ENCODE measurements at places on chromosomes 3 and 15. TPM values are rescaled to one million over a fixed set of nuclear protein-coding genes. Genes with fewer than 3 reads are reported as not detected.

CEP152 gene
- total RNA-seq = 41.5 TPM

NAA50 gene
- total RNA-seq = 104 TPM

FXR1 gene
- 127 TPM for total RNA-seq

PLCL2 gene
- total RNA-seq = 39.8 TPM

ITIH4 gene
- 16.2 TPM for total RNA-seq

FAM81A gene
- total RNA-seq = 0.08 TPM

RTP3 gene
- total RNA-seq = not detected

DAPK2 gene
- total RNA-seq = 3.2 TPM

DPP8 gene
- 38.2 TPM for total RNA-seq

ALDH1A3 gene
- not detected for total RNA-seq

COL6A5 gene
- 0.05 TPM for total RNA-seq

KLHL6 gene
- total RNA-seq = 48.6 TPM

CCDC39 gene
- not detected for total RNA-seq

Data from activated CD4-positive, alpha-beta memory T cell treated with anti-CD3 and anti-CD28 coated beads, Interleukin-2, amount 10 ng/mL, durations not matched to agents 7 days and 5 days (primary cell).